Kidney glomerular epithelial cell (primary cell): ENCODE measurements at places on chromosomes 1 and 21.
A peak's percentile ranks its signal among the peaks of the same experiment; 100 is the strongest.

DNA sequence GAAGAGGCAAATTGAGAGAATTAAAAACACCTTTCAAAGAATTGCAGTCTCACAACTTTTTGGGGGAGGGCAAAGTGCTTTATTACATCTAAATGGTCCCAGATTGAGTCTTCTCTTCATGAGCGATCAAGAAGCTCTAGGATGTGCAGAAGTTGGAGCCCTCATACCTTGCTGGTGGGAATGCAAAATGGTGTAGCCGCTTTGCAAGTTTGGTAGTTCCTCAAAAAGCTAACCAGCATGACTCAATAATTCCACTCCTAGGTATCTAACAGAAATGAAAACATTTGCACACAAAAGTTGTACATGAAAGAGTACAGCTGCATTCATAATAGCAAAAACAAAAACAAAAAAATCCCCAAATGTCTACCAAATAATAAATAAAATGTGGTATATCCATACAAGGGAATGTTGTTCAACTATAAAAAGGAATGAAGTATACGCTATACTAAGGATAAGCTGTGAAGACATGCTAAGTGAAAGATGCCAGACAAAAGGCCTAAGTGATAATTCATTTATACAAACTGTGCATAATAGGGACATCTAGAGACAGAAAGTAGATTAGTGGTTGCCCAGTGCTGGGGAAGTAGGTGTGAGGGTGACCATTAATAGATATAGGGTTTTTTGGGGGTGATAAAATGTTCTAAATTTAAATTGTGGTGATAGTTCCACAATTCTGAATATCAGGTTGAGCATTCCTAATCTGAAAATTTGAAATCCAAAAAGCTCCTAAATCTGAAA, 55.2 kb downstream of the SELENOF start:
- DNase-seq: no peak

DNA sequence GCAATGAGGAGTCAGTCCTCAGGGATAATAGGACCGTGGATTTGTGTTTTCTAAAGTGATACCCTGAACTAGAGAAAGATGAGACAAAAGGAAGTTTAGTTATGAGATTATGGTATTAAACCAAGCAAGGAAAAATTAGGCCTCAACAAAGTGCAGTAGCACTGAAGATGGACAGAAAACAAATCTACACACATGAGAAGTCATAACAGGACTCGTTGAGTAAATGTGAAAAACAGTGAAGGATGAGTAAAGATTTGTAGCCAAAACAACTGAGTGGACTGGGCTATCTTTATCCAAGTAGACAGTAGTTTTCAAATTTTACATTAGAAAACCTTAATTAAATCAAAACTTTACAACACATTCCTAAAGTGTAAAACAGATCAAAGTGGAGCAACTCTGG, 15.0 kb downstream of the EPRS1 start:
- no peak for DNase-seq

DNA sequence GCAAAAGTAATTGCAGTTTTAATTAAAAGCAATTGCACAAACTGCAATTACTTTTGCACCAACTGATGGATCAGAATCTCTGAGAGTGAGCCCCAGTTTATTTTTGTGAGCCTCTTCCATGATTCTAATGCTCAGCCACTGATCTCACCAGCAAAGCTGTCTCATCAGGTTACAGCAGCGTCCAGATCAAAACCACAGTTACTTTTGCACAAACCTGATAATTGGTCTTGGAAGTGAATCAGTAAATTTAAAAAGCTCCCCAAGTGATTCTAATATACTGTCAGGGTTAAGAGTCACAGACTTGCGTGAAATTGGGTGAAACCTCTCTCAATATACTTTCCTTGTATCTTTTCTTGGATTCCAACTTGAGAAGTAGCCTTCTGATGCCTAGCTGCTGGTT, 13.5 kb upstream of the CR2 start:
- DNase-seq: no peak

GRCh38 chr1:225652729-225653462, at the start of gene ENAH:
ENAH (minus strand) TSS chr1:225653123; CDS start chr1:225652690, 433 bp downstream.
- peak; percentile 89 for DNase-seq

GRCh38 chr1:198671136-198671535, 32.3 kb downstream of the PTPRC start:
- no peak for DNase-seq

DNA sequence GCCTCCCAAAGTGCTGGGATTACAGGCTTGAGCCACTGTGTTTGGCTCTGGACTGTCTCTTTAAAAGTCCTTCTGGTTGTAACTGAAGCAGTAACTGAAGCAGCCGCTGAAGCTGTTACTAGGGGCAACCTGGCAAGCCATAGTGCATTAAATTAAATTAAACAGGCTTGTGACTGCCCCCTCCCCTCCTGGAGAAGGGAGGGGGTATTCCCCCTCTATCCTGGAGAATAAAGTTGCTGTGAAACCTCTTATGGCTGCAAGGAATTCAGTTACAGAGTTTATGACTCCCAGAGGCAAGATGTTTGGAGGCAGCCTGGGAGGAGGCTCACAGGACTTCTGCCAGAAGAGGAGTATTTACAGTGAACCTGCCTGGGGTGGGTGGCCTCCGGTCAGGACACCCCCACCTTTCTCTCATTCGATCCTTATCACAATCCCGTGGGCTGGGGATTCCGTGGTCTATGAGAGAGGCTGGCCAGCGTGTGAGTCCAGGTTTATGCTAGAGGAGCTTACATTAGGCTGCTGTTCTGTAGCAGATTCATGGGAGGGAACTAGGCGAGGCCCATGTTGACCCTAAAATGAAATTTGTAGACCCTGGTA, 8.3 kb downstream of the TTC22 start:
- no peak for DNase-seq

GRCh38 chr1:41641475-41641814, 157.0 kb upstream of the EDN2 start:
- no peak for DNase-seq

DNA sequence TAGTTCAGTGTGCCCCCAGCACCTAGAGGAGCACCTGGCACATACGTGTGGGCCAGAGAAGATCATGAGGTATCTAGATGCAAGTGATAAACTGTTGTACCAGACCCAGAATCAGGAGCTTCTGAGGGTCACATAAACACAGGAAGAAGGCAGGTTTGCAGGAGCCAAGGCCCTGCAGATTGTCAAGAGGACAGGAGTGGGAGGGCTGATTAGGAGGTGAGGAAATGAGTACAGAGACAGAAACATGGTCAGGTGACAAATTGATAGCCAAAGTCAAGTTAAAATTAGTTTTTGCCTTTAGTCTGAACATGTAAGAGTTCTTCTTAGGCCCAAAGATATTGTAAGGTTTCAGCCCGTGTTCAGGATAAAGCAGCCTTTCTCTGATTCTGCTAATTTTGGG, 14.0 kb upstream of the TRAF3IP3 start:
- DNase-seq: no peak

DNA sequence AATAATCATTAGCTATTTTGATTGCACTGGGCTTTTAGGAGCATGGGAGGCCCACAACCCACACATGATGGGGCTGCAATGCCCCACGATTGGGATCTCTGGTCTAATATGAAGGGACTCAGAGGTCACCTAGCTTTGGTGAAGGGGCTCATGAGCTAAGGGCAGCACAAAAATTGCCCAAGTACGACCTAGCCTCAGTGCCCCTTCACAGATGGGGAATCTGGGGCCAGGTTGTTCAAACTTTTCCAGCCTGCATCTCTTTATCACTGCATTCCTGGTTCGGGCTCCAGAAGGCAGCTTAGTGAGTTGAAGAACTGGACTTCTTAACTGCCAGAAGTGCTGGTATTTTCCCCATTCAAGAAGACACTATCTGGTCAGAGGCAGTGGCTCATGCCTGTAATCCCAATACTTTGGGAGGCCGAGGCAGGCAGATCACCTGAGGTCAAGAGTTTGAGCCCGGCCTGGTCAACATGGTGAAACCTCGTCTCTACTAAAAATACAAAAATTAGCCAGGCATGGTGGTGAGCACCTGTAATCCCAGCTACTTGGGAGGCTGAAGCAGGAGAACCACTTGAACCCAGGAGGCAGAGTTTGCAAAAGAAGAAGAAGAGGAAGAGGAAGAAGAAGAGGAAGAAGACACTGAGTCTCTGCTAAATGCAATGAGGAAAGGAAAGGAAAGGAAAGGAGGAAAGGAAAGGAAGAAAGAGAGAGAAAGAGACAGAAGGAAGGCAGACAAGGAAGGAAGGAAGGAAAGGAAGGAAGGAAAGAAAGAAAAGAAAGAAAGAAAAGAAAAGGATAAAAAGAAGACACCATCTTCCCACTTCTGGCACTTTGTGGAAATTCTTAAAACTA, 258.5 kb upstream of the IRF2BP2 start:
- DNase-seq: no peak

DNA sequence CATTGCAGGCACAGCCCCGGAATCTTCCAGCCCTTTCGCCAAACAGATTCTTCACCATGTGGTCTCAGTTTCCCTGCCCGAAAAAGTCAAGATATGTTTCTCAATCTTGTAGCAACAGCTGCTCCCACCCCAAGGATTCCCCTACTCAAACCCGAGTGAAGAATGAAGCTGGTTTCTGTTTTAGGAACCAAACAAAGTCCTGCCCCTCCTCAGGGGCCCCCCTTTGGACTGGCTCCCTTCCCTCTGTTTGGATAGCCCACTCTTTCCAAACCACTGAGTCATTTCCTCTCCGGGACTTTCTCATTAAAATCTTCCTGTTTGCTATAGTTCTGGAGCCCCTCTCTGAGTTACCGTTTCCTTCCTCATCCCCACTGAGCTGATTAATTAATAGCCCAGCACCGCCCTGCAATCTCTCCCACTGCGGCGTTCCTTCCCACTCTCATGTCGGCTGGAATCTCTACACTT, 100.9 kb downstream of the TSEN15 start:
- peak; percentile 18 for DNase-seq

- no peak for DNase-seq
Observed at GRCh38 chr1:117147341-117147831, 25.8 kb upstream of the TRIM45 start.

DNA sequence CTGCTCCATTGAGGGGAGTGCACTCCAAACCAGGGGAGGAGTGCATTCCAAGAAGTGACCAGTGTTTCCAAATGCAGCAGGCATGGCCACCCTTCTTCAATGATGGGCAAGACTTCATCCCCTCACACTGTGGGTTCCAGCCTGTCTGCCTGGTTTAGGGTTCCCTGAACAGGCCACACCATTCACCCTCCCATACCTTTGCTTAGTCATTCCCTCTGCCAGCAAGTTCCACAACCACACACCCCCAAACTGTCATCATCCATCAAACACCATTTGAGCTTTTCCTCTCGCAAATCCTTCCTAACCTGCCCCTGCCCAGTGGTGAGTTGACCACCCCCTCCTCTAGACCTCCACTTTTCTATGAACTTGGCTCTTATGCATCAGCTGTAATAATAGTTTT, 116.0 kb downstream of the PLPP3 start:
- DNase-seq: no peak

- DNase-seq: no peak
Observed at GRCh38 chr1:207748737-207749528, 2.9 kb upstream of the CD46 start.

DNA sequence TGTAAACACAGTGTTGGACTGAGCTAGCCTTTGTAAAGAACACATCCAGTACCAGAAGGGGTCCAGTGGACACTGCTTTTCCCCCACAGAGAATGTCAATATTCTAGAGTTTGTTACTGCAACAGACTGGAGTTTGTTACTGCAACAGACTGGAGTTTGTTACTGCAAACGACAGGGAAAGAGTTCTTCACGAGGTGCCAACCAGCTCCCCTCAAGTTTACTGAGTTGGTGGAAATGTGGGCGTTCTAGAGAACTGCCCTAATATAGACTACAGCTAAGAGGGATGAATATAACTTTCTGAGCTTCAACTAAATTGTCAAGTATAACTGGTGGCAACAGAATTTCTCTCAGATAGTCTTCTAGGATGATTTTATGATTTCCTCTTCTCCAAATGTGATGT, 73.8 kb upstream of the NEK2 start:
- DNase-seq: no peak

- no peak for DNase-seq
Observed at GRCh38 chr1:21205416-21205815, 28.7 kb upstream of the EIF4G3 start.

- no peak for DNase-seq
Observed at GRCh38 chr1:190615818-190616217, 138.2 kb upstream of the BRINP3 start.

DNA sequence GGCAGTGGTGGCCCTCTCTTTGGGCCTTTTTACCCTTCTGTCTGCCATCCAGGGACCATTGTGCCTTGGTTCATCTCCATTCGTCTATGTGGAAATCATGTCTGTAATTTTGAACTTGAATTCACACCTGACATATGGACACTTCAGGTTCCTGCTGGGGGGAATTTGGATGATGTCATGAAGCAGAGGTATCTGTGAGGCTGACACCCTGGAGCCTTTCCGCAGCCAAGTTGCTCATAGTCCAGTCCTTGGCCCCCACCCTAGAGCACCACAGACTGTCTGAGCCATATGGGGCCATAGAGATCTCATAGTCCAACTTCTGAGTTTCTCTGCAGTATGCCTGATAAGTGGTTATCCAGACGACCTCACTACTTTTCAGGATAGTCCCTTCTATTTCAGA, 147.7 kb upstream of the CACNA1E start:
- DNase-seq: no peak

DNA sequence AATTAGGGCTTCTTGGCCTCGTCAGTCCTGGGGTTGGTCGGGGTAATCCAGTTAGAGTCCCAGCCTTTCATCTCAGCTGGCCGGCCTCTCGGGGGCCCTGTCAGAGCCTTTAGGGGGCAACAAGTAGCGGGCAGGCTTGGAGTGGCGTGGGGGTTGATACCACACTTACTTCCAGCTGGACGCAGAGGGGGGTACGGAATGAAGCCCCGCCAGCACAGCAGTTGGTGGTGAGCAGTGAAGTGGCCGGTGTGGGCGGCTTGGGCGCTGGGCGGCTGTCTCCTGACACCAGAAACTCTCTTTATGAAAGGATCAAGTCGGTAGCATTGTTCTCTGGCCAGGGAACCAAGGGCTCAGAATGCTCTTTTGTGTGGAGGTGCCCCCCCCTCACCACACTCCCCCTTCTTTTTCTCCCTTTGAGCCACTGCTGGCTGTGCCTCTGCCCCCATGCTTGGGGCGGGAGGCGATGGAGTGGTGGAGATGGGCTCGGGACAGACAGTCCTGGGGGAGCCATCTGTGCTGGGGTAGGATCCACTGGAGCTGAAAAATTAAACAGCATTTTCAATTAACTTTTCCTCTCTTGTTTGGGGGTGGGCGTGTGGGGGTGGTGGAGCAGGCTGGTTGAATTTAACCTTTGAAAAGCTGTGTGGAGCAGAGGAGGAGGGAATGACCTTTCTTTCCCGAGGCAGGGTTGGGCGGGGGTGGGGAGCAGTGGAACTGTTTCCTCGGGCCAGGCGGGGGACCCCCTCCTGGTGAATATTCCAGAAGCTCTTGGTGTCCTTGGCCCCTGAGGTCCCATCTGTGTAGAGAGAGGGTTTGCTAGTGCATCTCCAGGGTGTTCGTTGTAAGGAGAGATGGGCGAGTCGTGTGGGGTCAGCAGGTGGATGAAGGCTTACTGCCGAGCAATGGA, 102.7 kb downstream of the RNF220 start:
- no peak for DNase-seq

GRCh38 chr1:71522721-71523120, 441.9 kb upstream of the ZRANB2 start:
- DNase-seq: no peak
